ENCODE measurements at places on chromosomes 7 and 10.

DNA sequence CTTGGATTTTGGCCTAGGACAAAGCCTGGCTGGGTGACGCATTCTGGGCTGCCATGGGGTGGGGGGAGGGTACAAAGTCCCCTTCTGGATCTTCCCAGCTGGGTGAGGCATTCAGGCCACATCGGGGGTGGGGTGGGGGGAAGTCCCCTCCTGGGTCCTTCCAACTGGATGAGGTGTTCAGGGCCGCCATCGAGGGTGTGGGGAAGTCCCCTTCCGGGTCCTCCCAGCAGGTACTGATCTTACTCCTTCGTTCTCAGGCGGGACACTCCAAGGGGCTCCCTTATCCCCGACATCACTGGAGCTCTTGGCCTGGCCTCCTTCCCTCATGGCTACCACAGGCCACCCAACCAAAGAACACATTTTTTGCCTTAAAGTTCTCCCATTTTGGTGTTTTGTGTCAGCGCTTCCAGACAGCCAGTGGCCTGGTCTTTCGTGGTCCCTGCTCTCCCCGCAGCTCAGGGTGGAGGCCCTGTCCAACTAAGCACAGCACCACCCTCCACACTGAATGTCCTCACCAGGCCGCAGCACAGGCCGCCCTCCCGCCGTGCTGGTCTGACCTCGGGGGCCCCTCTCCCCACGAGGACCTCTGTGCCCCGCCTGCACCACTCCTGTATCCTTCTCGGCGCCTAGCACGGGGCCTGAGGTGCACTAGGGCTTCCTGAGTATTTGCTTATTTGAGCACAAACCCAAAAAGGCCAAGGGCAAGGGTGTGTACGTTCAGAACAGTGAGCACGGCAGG, 38.5 kb downstream of the EN2 start:
- H3K36me3 ChIP-seq, result no peaks in the 10 kb centered on the region
- H3K27ac ChIP-seq, result no peak overlapping the region
- H3K4me1 ChIP-seq, result peaks cover 3% of the 10 kb centered on the region
- peaks cover 8% of the 10 kb centered on the region for H3K27me3 ChIP-seq
- no peak overlapping the region for H3K4me3 ChIP-seq

- peak overlapping the region; percentile 77 for H3K27ac ChIP-seq
- H3K36me3 ChIP-seq, result peaks cover 39% of the 10 kb centered on the region
- H3K4me1 ChIP-seq, result peaks cover 68% of the 10 kb centered on the region
- no peak for DNase-seq
These were observed 101.0 kb downstream of the SVIL start for GRCh38 chr10:29533696-29534285.

GRCh38 chr10:68864611-68865010, 36.5 kb upstream of the DDX50 start:
- H3K36me3 ChIP-seq, result no peaks in the 10 kb centered on the region
- H3K4me3 ChIP-seq, result no peak overlapping the region
- no peaks in the 10 kb centered on the region for H3K4me1 ChIP-seq
- no peak for DNase-seq

DNA sequence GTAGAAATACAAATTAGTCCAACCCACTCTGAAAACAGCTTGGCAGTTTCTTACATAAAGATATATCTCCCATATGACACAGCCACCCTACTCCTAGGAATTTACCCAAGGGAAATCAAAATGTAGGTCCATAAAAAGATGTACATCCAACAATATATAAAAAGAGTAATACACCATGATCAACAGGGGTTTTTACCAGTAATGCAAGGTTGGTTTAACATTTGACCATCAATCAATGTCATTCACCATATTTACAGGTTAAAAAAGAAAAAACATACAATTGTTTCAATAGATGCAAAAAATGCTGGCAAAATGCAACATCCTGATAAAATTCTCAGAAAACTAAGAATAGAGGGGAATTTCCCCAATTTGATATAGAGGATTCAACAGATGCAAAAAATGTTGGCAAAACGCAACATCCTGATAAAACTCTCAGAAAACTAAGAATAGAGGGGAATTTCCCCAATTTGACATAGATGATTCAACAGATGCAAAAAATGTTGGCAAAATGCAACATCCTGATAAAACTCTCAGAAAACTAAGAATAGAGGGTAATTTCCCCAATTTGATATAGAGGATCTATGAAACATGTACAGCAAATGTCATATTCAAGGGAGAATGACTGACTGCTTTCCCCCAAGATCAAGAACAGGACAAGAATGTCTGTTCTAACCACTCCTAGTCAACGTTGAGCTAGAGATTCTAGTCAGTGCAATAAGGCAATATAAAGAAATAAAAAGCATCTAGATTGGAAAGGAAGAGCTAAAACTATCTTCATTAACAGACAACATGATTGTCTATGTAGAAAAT, 13.7 kb downstream of the ADAP1 start:
- H3K27ac ChIP-seq, result no peak overlapping the region
- H3K36me3 ChIP-seq, result no peaks in the 10 kb centered on the region
- no peak overlapping the region for H3K4me3 ChIP-seq
- DNase-seq, result no peak

DNA sequence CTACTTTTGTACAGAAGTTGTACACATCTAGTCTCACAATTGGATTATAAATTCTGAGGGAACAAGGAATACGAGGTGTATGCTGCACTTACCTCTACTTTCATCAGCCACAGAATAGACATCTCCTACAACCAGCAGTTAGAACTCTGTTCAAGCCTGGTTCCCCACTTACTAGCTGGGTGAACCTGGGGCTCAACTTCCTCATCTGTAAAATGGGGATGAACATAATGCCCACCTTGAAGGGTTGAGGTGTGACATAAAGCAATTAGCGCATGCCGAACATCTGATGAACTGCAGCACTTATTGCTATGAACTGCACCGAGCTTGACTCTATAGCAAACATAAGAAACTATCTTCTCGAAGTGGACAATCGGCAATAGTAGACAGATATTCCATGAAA, 25.3 kb downstream of the XPNPEP1 start:
- H3K27ac ChIP-seq, result no peak overlapping the region
- H3K4me1 ChIP-seq, result peaks cover 67% of the 10 kb centered on the region
- no peaks in the 10 kb centered on the region for H3K36me3 ChIP-seq
- DNase-seq, result no peak

GRCh38 chr10:80460399-80461207, 6.5 kb downstream of the TSPAN14 start:
- no peaks in the 10 kb centered on the region for H3K27me3 ChIP-seq
- no peaks in the 10 kb centered on the region for H3K36me3 ChIP-seq
- no peak overlapping the region for H3K4me3 ChIP-seq
- no peak for DNase-seq
